ENCODE measurements at places on chromosomes 5 and 9.

GRCh38 chr9:84357275-84357674 lies 16.7 kb upstream of the SLC28A3 start:
- no peak for DNase-seq

GRCh38 chr5:72845889-72846288 lies 29.4 kb downstream of the TNPO1 start:
- no peak for DNase-seq

DNA sequence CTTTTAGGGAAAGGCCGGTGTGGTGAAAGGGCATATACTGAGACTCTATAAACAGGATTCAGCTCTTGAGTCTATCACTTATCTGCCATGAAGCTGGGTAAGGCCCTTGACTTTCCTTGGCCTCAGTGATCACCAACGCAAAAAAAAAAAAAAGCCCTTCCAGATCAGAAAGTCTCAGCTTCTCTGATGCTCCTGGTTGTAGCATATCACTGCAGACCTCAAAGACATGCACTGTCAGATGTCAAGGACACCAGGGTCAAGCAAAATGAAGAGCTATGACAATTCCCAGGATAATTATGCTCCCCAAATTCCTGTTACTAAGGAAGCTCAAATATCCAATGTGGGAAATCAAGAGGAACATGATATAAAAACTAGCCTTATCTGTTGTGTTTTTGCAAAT lies 68.3 kb upstream of the IFNE start:
- no peak for DNase-seq

DNA sequence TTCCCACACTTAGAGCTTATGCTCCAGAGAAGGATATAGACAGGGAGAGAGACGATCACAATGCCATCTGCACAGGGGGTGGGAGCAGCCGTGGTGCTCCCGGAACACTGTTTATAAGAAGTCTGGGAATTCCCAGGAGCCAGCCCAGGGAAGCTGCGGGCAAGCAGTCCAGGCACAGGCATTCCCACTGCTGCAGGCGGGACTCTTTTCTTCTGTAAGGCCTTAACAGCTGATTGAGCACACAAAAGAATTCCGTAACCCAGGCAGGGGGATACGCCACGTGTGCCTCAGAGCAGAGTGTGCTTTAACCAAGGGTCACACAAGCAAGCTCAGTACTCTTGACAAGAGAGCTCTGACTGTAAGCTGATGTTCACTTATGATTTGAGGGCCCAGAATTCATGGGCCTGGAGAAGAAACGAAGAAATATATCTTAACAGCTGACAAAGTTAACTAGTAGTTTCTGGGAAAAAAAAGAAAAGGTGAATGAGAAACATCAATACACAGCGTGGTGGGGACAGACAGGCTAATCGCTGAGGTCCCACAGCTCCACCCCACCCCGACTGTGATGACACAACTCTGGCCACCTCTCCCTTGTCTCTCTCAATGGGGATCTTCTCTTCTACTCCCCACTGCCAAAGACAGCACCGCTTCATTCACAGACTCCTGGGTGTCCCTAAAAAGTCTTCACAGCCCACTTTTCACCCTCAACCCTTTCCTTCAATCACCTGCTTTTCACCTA lies 85.9 kb upstream of the SIMC1 start:
- no peak for DNase-seq

- DNase-seq = no peak
Measured at GRCh38 chr9:9792144-9792857, 820.5 kb downstream of the PTPRD start.

- DNase-seq = no peak
Measured at GRCh38 chr5:128228008-128228407, 144.4 kb downstream of the SLC12A2 start.

GRCh38 chr9:107175041-107175440 lies 108.0 kb upstream of the RAD23B start:
- DNase-seq = no peak

DNA sequence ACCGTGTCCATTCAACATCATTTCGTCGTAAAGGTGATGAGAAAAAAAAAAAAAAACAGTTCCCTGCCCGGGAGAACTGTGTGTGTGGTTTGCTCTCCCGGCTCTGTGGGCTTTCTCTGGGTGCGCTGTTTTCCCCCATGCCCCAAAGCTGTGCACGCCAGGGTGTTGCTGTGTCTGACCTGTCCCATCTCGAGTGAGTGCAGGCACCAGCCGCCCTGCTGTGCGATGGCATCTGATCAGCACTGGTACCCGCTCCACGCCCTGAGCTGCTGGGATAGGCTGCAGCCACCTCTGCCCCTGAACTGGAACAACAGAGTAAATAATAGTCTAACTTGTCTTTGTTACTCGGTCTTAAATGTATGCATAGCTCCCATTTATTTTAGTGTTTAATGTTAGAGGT lies 33.3 kb downstream of the CEP72 start:
- DNase-seq = no peak

GRCh38 chr9:33233626-33234342 lies 6.2 kb upstream of the SPINK4 start:
- DNase-seq = no peak

GRCh38 chr5:115858396-115858795 lies 16.7 kb downstream of the AP3S1 start:
- DNase-seq = no peak

DNA sequence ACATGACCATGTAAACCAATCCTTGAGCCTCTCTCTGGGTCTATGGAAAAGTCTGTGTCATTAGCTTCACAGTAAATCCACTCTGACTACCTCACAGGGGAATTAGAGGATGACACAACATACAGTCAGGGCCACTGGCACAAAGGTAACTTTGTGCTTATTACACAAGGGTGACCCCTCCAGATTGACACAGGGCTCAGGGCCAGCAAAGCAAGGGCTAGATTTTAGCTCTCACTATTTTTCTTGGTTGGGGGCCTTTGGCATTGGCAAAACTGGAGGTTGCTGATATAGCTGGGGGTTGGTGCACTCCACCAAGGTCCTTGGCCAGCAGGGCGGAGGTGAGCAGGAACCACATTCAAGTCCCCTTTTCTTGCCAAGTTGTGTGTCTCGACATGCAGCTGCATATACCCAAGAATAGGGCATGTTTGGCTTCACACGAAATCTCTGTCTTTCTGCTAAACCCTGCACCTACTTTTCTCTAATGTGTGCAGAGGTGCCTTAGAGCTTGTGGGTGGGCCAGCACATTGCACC lies 15.2 kb upstream of the OSMR start:
- no peak for DNase-seq

- DNase-seq = no peak
Measured at GRCh38 chr9:122370869-122371755, at the start of gene PTGS1. TSS of gene PTGS1 (plus strand) at chr9:122371024. CDS start at chr9:122371085, 61 bp downstream.

Data from activated CD8-positive, alpha-beta memory T cell treated with anti-CD3 and anti-CD28 coated beads for 4 hours (primary cell).